Mononuclear cell (primary cell): ENCODE measurements at places on chromosomes 7 and 10. TPM values are rescaled to one million over a fixed set of nuclear protein-coding genes. Genes with fewer than 3 reads are reported as not detected.

Gene MICALL2
- total RNA-seq, result 2.7 TPM

Gene ZC3HAV1L
- total RNA-seq, result 1.4 TPM

Gene RASSF4
- total RNA-seq, result 12.2 TPM

Gene LIPJ
- not detected for total RNA-seq

Gene PLAU
- total RNA-seq, result 9.7 TPM

Gene PIK3AP1
- 49.0 TPM for total RNA-seq

Gene LRMDA
- total RNA-seq, result 7.6 TPM

Gene LRRD1
- 0.10 TPM for total RNA-seq

Gene MUC12
- total RNA-seq, result 0.10 TPM

Gene GJD4
- not detected for total RNA-seq

Gene AKR1C8
- total RNA-seq, result 0.42 TPM

Gene SCIN
- 0.21 TPM for total RNA-seq

Gene HMX2
- total RNA-seq, result not detected

Gene SDK1
- total RNA-seq, result 0.31 TPM

Gene DRGX
- not detected for total RNA-seq

Gene SLC29A4
- 0.10 TPM for total RNA-seq

Gene INMT
- total RNA-seq, result 0.52 TPM

Gene BEND7
- total RNA-seq, result 0.31 TPM

Gene SLC13A4
- total RNA-seq, result not detected

Gene HOXA6
- total RNA-seq, result not detected

Gene ENTPD1
- 30.1 TPM for total RNA-seq

Gene PTPRZ1
- not detected for total RNA-seq

Gene TSPAN13
- total RNA-seq, result 5.0 TPM

Gene ASZ1
- total RNA-seq, result not detected

Gene FAM25A
- not detected for total RNA-seq

Gene STOX1
- total RNA-seq, result 0.21 TPM

Gene GIMAP8
- total RNA-seq, result 4.2 TPM
